ENCODE measurements at places on chromosomes 5 and 9.

- peak; percentile 16 for DNase-seq
These were observed 722 bp downstream of the CDC42SE2 start for GRCh38 chr5:131264451-131265099.

- DNase-seq = peak; percentile 66
These were observed 76.8 kb downstream of the STK10 start for GRCh38 chr5:172110921-172111851.

GRCh38 chr9:32930486-32930885 lies 70.9 kb downstream of the APTX start:
- no peak for DNase-seq

DNA sequence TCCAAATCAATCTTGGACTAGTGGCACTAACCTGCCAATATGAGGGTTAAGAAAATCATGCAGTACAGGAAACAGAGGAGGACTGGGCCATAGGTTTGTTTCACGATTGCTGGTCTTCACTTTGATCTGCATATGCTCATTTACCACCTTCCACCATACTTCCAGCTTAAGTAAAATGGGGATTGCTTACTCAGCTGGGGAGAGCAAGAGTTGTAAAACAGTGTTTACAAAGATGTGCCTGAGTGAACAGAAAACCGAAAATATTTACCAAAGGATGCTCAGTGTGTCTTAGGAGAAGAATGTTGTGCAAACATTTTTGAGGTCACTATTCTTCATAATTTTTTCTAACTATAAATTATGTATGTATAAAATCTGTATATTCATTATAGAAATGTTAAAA lies 65.1 kb upstream of the DNAH5 start:
- DNase-seq = no peak

DNA sequence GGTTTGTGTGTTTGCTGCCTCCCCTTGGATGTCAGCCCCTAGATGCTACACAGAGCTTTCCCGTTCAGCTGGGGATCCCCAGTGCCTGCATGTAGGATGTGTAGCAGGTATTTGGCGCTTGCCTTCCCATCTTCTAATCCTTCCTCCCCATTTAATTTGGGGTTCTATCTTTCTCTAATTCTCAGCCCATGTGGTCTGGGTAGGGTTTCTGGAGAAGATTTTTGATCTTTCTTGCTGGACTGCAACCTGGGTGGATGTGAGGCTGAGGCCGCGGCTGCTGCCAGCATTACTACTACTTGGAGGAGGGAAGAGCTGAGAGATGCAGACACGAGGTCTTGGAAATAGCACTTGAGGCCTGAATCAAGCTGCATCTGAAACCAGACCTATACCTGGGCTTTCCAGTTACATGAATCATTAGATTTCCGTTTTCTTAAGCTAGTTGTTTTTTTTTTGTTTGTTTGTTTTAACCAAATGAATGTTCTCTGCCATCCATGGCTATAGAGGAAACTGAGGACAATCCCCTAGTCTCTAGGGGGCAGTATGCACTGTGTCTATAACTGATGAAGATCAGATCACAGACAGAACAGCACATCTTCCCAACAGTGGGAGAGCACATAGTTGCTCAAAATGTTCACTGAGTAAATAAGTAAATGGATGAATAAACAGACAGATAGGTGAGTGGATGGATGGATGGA lies 178.6 kb downstream of the FGF18 start:
- no peak for DNase-seq

GRCh38 chr5:131382407-131383395 lies 118.8 kb downstream of the CDC42SE2 start:
- peak; percentile 23 for DNase-seq

GRCh38 chr9:19768798-19769197 lies 20.0 kb downstream of the SLC24A2 start:
- DNase-seq = no peak

DNA sequence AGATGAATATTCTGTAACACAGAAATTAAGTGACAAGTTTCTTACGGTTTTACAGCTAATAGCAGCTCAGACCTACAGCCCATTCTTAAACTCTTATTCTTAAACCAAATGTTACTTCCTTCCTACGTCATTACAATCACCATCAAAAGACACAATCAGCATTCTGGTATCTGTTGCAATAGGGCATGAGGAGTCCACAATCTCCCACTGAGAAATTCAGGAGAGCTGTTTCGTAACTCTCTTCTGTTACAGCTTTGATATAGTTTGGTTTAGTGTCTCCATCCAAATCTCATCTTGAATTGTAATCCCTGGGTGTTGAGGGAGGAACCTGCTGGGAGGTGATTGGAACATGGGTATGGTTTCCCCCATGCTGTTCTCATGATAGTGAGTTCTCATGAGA lies 163.4 kb downstream of the GAS1 start:
- DNase-seq = no peak

DNA sequence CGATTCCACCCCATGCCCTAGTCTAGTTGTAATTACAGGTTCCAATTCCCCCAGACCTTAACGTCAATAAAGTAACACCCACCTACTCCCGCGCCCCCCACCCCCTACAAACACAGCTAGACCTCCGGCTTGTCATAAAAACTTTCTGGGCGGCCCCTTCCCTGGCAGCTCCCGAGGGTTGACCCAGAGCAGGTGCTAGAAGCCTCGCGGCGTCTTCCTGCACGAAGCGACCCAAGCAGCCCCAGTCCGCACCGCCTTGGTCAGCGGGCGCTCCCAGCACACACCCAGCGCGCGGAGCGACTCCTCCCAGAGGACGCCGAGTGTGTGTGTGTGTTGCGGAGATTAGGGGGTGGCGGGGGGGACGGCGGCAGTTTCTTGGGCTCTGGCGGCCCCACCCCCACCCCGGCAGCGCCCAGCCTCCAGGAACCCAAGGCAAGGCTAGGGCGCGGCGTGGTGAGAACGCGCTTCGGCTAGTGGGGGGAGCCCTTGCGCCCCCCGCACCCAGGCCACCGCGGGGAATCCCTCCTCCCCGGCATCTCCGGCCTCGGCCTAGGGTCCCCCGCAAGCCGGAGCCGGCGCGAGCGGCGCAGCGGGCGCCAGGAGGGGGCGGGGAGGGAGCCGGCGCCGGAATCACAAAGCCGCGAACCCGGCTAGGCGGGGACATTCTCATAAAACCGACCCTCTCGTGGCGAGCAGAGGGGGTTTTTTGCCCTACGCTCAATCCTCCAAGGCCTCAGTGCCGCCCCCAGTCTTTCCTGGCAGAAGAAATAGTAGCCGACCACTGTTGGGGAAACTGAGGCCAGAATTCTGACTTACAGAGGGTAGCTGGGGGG lies 2.2 kb downstream of the PCDH1 start:
- no peak for DNase-seq

- no peak for DNase-seq
These were observed 1.8 kb upstream of the ENTPD2 start for GRCh38 chr9:137055385-137056364.

- no peak for DNase-seq
These were observed 54.2 kb downstream of the FNBP1 start for GRCh38 chr9:129988607-129989361.

GRCh38 chr9:72315089-72315509 lies 49.9 kb downstream of the ZFAND5 start:
- DNase-seq = no peak

DNA sequence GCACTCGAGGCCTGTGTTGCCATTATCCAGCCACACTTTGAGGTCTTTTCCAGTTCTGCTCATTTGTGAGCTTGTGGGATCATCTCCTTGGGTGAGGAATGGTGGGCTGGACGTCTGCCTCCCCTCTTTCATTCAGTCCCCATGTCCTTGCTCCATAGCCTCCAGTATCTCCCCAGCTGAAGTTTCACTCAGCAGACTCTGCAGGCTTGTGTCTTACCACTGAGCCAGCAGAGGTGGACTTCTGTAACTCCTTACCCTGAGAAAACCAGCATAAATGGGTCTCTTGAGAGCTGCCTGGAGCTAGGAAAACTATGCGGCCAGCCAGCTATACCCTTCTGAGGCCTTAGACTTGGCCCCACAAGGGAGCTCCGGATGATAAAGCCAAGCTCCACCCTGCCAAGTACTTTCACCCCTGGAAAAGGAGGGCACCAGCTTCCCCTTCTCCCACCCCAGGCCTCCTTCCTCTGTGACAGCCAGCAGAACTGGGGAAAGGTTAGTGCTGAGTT lies 12.2 kb downstream of the IRF1 start:
- DNase-seq = no peak

DNA sequence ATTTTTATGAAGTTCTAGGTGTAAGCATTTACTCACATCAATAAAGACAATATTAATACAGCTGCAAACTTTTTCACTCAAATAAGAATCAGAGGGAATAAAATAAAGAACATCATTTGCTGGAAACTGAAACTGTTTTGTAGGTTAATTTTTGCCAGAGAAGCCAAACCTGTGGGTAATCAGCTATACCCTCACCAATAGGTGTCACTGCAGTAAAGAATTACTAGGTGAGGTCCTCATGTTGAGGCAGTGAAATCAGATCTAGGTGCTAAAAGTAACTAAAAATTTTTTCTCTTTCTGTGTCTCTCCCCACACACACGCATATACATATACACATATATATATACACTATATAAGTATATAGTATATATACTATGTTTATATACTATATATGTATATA lies 1016.3 kb upstream of the SEMA6A start:
- no peak for DNase-seq

- no peak for DNase-seq
These were observed 984.6 kb upstream of the SEMA6A start for GRCh38 chr5:117559005-117559844.

DNA sequence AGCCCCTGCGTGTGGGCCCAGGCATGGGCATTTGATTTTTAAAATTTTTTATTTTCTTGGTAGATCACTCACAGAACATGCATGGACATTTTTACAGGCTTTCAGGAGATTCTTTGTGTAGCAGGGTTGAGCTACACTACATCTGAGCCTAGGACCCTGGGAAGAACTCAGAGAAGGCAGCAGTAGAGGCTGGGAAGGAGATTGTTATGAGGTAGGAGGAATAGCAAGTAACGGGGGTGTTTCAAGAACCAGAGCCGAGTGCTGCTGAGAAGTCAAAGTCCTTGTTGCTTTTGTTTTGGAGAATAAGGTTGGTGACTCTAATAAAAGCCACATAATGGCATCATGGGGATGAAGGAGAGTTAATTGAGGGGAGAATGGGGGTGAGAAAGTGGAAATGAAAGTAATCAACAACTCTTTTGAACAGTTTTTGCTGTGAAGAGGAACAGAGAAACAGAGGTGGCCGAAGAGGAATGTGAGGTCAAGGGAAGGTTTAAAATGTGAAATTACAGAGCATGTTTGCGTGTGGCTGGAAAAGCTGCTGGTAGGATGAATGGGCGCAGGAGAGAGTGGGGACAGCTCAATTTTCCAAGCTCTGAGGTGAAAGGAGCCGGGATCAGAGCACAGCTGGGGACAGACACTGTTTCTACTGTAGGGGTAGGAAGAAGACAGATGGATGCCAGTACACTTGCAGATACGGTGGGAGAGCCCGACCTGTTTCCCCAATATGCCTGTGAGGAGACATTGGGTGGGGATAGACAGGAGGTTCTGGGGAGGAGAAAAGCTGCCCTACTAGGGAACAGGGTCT lies 4.7 kb upstream of the PDLIM7 start:
- DNase-seq = no peak

DNA sequence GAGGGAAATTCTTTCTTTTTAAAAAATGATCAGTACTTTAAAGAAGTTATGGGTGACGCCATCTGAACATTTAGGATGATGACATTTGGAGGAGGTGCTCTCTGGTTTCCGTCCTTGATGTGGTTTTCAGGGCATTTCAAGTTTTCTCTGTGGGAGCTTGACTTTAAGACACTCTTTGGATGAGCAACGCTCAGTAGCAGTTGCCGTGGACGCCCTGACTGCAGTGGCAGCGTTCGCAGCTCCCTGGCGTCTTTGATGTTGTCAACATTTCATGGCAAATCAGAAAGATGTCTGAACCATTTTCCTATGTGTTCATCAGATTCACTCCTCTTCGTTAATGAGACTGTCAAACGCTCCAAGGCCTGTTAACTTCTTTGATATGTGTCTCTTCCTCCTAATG lies 86.1 kb downstream of the ZNF354C start:
- DNase-seq = peak; percentile 21

DNA sequence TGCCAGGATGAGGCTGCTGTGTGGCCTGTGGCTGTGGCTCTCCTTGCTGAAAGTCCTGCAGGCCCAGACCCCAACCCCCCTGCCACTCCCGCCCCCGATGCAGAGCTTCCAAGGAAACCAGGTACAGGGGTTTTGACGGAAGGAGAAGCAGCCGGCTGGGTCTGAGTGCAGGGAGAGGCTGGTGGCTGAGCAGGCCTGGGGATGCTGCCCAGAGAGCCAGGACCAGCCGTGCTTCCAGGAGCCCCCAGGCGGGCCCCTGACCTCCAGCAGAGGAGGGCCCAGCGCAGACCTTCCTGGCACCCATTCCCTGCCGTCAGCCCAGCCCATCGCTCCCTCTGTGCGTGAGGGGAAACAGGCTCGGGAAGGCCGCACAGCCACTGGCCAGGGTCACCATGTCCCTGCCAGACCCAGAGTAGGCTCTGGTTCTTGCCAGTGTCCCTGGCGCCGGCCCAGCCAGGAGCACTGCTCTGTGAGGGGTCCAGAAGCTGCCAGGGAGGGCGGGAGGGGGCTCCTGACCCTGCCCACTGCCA lies 313 bp downstream of the LCN12 start:
- DNase-seq = no peak

GRCh38 chr5:64628901-64629300 lies 61.4 kb upstream of the SHISAL2B start:
- no peak for DNase-seq

- no peak for DNase-seq
These were observed 44.5 kb upstream of the CTSL start for GRCh38 chr9:87681271-87682061.

- no peak for DNase-seq
These were observed 649 bp downstream of the STK10 start for GRCh38 chr5:172187118-172188032.

- DNase-seq = no peak
These were observed 43.3 kb upstream of the RASEF start for GRCh38 chr9:83106263-83106662.

GRCh38 chr5:109769597-109770291 lies 80.0 kb downstream of the MAN2A1 start:
- DNase-seq = no peak

DNA sequence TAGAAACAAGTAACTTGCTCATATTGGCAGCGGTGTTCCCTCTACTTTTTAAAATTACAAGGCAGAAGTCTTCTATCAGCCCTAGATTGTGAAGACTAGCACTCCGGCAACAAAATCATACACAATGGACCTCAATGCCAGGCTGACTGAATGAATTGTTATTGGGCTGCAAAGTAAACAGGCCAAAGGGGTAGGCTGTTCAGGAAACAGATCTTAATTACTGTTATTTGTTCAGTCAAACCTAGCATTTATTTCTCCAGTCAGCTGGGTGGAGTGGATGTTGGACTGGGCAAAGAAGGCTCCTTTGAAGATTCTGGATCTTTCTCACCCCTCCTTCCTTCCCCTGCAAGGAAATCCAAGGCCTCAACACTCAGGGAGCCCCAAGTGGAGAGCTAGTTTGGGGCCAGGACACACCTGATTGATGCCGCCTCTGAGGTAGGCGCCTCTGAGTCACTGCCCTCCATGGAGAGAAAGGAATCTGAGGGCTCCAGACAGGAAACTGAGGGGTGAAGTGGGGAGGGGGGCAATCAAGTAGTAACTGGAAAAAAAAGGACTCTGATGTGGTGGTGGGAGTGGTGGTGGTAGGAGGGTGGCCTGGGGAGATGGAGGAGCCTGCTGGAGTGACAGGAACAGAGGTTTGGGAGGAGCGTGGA lies 35.5 kb downstream of the SERINC5 start:
- DNase-seq = no peak

- DNase-seq = no peak
These were observed 205.7 kb downstream of the AGTPBP1 start for GRCh38 chr9:85536076-85536475.

- DNase-seq = no peak
These were observed 56.1 kb downstream of the LSM11 start for GRCh38 chr5:157799578-157799977.
